Activated CD4-positive, alpha-beta T cell treated with anti-CD3 and anti-CD28 coated beads for 24 hours (primary cell): ENCODE measurements at places on chromosomes 1 and 21.

DNA sequence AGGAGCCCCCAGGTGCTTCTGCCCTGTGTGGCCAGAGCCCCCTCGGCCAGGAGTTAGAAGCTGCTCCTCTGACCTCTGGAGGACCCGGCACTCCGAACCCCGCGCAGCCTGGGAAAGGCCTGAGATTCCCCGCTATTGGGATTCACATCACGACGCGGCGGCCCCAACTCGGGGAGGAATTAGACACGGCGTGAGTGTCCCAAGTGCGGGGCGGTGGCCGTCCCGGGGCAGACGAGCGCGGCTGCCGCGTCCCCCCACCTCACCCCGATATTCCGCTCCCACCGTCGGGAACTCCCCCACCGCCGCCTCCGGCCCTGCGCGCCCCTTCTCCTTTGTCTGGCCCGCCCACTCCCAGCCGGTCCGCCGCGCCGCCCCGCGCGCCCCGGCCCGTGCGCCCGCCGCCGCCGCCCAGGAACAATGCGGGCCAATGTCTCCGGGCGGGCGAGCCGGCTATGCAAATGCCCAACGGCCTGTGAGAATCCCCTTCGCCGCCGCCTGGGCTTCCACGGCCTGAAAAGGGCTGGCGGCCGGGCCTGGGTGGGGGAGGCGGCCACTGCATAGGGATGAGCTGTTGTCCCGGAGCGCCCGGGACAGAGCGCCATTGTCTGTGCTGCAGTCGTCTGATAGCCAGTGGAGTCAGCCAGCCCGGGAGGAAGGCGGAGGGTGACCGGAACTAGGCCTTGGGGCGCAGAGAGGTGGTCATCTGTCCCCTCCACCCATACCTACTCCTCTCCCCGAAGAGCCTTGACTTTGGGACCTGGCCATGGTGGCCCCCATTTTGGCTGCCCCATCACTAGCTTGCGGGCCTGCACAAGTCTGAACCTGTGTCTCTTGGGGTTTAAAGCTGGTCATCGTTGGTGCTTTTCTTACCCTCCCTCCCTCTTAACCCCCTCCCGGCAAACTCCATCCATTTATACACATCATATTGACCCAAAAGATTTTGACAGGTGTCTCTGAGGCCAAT lies 19.4 kb downstream of the RHBG start:
- DNase-seq = no peak

GRCh38 chr21:25094695-25095094 lies 512.6 kb downstream of the MRPL39 start:
- no peak for DNase-seq

- no peak for DNase-seq
Measured at GRCh38 chr1:45824607-45825006, 21.2 kb downstream of the MAST2 start.

DNA sequence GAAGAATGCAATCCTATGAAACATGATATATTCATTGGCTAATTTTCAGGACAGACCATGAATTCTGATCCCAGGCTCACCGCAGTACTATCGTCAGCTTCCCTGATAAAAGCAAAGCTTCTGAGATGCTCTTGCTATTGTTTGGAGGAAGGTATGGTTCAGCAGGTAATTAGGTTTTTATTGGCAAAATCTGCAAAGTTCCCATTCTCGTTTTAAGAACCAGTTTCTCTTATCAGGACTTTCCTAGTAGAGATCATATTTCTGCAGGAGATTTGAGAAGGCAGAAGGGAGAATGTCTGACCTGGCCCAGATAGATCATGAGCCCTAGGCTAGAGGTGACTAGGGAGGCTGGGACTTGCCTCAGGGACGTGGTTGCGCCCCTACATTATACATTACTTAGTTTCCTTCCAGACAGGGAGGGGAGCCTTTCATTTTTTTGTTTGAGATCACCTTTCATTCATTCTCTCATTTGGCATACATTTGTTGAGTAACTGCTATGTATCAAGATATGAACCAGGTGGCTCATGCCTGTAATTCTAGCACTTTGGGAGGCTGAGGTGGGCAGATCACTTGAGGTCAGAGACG lies 108.8 kb downstream of the NRIP1 start:
- no peak for DNase-seq

DNA sequence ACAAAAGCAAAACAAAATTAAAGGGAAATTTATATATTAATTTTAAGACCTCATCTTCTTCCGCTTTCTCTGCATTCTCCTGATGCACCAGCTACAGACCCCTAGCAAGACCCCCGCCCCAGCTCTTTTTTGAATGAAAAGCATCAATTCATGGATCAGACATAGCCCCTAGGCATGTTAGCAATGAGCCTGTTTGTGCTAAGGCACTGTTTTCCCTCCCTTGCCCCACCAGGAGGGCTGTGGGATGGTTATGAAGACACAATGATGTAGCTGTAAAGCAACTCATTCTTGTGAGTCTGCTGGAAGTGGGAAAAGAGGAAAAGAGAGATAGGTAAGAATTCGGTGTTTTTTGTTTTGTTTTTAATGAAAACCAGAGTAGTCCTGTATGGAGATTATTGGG lies 88.5 kb upstream of the ZBTB18 start:
- DNase-seq = no peak

GRCh38 chr1:81832573-81832972 lies 31.8 kb downstream of the ADGRL2 start:
- no peak for DNase-seq

DNA sequence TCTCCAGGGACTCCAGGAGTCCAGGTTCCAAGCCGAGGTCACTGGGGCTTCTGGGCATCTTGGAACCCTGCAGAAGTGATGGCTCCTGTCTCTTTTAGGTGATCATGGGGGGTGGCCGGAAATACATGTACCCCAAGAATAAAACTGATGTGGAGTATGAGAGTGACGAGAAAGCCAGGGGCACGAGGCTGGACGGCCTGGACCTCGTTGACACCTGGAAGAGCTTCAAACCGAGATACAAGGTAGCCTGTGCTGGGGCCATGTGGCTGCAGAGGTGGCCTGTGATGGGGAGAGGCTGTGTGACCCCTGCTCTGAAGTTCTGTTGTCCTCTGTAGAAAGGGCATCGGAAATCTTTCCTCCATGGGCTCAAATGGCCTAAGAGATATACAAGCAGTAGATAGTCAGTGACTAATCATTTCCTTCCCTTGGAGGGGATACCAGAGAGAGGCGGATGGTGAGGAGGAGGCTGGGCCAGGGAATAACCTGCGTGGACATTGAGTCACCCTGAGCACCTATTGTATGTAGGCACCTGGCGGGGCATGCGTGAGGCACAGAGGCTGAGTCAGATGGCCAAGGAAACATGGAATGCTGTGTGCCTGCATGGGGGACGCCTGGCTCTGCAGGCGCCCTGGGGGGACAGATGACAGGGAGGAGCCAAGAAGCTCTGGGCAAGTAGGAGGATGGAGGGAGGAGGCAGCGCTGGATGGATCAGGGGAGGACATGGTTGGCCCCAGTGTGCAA lies 59.0 kb downstream of the ALPL start:
- DNase-seq = no peak

GRCh38 chr1:21617126-21617738 lies 51.9 kb downstream of the RAP1GAP start:
- no peak for DNase-seq

GRCh38 chr1:5297886-5298239 lies 643.5 kb downstream of the AJAP1 start:
- no peak for DNase-seq

GRCh38 chr1:164515711-164516331 lies 43.2 kb upstream of the PBX1 start:
- DNase-seq = no peak

DNA sequence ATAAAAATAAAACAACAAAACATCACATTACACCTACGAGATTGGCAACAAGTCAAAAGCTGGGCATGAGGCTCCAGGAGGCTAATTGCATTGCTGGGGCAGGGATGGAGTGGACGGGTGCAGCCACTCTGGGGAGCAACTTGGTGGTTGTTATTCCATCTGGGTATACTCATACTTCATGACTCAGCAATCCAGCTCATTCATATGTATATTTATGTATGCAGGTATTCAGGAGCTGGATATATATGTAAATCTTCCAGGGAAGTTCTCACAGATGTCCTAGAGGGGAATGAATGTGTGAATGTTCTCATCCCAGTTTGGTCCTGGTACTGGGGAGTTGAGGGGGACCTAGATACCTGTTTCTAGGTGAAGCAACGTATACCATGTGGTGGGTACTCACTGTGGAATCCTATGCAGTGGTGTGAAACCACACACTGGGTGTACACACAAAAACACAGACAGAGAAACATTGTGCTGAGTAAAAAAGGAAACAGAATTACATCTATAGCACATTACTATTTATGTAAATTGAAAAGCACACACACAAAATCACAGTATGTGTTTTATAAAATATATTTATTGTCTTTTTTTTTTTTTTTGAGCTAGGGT lies 79.7 kb upstream of the RAB4A start:
- DNase-seq = no peak

- no peak for DNase-seq
Measured at GRCh38 chr1:242828828-242829227, 304.3 kb upstream of the PLD5 start.

GRCh38 chr1:108831225-108831624 lies 25.7 kb downstream of the AKNAD1 start:
- DNase-seq = no peak
